Endothelial cell (in vitro differentiated cells): ENCODE measurements at places on chromosomes 16 and 17. TPM values are rescaled to one million over a fixed set of nuclear protein-coding genes. Genes with fewer than 3 reads are reported as not detected.

- no peak for DNase-seq
Observed at GRCh38 chr17:66481271-66481670, 178.9 kb downstream of the PRKCA start.

- DNase-seq = no peak
Observed at GRCh38 chr17:1227917-1228780, 42.1 kb upstream of the BHLHA9 start.

DNA sequence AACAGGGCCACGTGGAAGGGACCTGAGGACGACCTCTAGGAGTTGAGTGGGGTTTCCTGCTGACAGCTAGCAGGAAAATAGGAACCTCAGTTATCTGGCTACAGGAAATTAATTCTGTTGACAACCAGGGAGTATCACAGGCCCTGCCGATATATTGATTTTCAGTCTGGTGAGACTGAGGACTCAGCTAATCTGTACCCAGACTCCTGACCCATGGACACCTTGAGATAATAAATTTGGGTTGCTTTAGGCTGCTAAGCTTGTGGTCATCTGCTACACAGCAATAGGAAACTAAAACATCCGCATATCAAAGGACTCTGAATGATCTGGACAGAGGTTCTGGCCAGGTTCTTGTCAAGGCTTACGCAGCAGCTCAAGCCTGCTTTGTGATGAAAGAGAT, 80.8 kb upstream of the CNEP1R1 start:
- no peak for DNase-seq

- DNase-seq = no peak
Observed at GRCh38 chr16:22691335-22691734, 122.6 kb upstream of the HS3ST2 start.

- DNase-seq = no peak
Observed at GRCh38 chr16:31711344-31711845, 162.2 kb upstream of the ZNF267 start.

DNA sequence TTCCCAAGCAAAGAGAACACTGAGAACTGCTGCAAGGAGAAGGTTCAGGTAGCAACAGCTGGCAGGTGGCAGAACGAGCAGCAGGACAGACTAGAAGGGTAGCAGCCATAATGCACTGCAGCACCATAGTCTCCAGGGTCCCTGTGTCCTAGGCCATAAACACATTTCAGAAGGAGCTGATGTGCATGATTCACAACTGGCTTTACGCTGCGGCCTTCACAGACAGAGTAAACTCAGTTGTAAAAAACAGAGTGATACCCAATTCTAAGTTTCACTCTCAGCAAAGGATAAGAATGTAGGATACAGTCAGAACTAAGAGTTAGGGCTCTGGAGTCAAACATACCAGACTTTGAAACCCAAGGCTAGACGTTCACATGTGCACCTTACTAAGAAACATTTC, 24.4 kb downstream of the ARHGAP17 start:
- DNase-seq = no peak

DNA sequence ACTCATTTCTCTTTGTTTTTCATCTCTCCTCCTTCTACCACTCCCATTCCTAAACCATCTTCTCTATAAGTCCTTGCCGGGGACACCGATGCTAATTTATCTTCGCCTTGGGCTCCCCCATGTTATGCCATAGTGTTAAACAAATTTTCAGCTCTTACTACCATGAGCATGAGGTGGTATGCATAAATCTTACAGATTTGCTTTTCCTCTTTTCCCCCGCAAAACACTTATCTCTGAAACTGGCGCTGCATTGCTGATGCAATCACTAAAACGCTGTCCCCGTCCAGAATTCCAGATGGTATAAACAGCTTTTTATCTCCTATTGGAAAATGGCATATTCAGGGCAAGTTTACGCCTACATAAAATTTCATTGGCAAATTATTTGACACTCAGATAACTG, 673.6 kb upstream of the CDH8 start:
- no peak for DNase-seq

- no peak for DNase-seq
Observed at GRCh38 chr17:17834974-17835373, 1.8 kb downstream of the SREBF1 start.

- DNase-seq = peak; percentile 89
Observed at GRCh38 chr17:2828397-2829038, 32.3 kb downstream of the RAP1GAP2 start.

DNA sequence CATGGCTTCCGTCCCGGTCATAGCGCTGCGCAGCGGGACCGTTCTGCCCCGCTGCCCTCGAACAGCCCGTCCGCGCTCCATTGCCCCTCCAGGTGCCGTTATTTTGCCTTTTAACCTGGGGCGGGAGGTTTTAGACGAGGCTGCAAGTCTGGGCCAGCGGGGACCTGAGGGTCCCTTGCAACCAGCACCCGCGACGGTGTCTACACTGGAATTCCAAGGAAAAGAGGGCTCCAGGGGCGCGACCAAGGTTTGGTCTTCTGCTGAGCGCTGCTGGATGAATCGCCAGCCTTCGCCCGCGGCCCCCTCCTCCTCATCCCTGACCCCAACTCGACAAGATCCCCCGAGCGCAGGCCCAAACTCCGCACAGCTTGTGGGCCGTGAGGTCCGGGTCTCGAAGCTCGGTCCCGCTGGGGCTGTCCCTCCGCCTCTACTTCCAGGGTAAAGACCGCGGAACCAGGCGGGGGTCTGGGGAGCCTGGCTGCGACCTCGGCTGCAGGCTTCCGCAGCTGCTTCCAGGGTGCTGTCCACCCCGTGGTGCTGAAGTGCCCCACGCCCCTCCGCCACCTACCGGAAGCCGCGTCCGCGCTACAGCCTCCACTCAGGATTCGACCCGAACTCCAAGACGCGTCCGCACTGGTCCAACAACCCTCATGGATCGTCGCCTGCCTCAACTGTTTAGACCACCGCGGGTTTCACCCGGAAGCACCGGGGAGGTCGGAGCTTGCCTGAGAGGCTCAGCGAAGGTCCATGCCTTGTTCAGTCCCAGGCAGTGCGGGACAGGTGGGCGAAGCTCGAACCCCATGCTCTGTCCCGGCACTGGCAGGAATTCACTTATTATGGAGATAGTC, 10.1 kb upstream of the CA4 start:
- DNase-seq = peak; percentile 86

DNA sequence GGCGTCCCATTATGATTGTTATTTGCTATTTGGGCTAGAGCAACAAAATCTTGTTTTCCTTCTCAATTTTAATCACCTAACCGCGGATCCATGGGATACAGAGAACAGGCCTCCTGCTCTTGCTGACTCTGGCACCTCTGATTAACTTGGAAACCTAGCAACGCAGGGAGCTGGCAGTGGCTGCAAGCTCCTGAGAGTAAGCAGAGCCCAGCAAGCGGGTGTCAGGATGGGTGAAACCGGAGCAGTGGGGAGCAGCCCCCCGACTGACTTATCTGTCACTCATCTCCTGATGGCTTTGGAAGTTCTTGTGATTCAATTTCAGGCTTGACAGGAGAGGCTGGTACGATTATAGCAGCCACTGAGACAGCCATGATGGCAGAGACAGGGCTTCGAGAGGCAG, 45.5 kb upstream of the CDC42EP4 start:
- DNase-seq = no peak

DNA sequence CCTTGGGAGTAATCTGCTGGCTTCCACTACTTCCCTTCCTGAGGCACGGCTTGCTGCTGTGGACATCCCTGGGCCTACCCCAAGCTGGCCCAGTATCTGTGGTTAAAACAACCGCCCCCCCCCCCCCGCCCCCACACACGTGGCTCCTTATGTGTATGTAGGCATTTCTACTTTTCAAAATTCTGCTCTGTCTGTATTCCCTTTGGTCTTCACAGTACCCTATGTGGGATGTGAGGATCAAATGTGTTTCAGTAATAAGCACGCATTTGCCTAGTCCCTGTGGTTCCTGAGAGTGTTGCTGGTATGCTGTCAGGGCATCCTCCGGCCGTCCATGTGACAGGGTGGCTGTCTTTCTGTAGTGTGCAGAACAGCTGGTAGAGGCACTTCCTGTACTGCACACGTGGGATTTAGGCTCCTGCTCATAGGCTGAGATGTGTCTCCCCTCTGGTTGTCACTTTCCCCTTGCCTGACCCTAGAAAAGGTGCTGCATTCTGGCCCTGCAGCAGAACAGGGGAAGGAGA, 2.2 kb downstream of the NT5M start:
- no peak for DNase-seq

DNA sequence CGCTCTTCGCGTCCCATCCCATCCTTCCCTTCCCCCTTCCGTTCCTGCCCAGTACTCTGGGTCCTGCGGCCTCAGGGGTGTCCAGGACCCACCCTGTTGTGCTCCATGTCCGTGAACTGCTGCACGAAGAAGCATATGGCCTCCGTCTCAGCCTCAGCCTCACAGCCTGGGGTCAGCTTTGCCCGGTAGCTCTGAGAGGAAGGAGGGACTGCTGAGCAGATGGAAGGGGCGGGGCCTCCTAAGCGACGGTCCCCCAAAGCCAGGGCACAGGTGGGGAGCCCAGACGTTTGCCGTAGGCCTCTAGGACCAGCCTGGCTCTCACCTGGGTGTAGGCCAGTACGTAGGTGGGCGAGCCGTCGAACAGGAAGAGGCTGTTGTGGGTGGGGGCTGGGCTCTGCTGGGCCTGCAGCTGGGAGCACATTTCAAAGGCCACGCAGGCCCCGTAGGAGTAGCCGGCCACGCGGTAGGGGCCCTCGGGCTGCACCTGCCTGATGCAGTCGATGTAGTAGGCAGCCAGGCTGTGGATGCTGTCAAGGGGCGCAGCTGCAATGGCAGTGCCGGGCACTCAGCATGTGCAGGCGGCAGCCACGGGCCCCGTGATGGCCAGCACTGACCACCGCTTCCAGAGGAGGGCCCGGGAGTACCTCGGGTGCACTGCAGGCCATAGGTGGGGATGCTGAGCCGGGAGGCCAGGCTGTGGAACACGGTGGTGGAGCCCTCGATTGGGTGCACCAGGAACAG, 14.6 kb upstream of the DUS1L start:
- no peak for DNase-seq

DNA sequence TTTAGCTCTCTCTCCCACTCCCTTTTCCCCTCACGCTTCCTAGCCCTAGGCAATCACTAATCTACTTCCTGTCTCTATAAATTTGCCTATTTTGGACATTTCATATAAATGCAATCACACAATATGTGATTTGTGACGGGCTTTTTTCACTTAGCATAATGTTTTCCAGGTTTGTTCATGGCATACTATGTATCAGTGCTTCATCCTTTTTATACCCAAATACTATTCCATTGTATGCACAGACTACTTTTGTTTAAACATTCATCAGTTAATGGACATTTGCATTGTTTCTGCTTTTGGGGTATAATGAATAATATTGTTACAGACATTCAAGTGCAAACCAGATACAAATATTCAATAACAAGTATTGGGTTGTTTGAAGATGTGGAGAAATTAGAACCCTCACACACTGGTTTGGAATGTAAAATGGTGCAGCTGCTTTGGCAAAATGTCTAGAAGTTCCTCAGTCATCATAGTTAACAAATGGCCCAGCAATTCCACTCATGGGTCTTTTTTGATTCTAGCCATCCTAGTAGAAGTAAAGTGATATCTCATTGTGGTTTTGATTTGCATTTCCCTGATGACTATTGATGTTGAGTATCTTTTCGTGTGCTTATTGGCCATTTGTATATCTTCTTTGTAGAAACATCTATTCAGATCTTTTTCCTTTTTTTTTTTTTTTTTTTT, 67.7 kb downstream of the TBX4 start:
- DNase-seq = no peak

GRCh38 chr17:45428050-45428617, 4.5 kb downstream of the ARHGAP27 start:
- DNase-seq = peak; percentile 90

DNA sequence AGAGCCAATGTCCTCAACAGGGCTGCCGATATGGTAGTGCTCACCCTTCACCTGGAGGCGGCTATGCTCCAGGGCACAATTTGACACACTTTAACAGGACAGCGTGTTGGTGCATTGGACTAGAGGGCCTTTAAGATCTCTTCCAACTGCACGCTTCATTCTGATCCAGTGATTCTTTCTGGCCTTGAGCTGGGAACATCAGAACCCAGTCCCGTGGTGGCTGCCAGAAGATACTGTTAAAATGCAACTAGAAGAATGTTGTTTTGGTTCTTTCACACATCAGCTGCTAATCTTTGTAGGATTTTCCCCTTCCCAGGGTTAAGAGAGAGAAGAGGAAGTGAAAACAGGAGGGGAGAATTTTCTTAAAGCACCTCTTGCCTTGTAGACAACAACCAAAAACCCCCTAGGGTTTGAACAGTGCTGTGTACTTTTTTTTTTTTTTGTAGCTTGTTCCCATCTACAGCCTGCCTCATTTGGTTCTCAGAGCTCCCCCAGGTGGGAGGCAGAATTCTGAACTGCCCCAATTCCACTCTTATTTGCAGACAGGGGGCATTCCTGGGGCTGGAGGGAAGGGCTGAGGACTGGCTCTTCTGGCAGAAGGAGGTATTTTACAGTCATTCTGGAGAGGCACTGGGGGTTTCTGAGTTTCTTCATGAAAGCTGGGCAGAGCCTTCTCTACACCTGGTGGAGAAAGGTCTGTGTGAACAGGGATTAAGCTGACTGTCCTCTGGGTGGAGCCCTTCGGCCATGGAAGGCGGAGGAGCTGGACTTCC, 32.4 kb downstream of the SMARCE1 start:
- DNase-seq = peak; percentile 52

FAM171A2 gene
- 53.7 TPM for total RNA-seq

UTS2R gene
- not detected for total RNA-seq

SLC13A5 gene
- 1.3 TPM for total RNA-seq

PRR35 gene
- not detected for total RNA-seq

CASKIN1 gene
- total RNA-seq = 2.4 TPM

NCBP3 gene
- 84.4 TPM for total RNA-seq

MT1F gene
- total RNA-seq = not detected

COG7 gene
- total RNA-seq = 10.1 TPM

SOX9 gene
- total RNA-seq = 5.1 TPM

C16orf92 gene
- not detected for total RNA-seq

CACNB1 gene
- 10.2 TPM for total RNA-seq
